Activated effector memory CD4-positive, alpha-beta T cell treated with anti-CD3 and anti-CD28 coated beads, Interleukin-2, amount 50 U/mL, for 16 hours (primary cell): ENCODE measurements at places on chromosomes 2 and 18.
A peak's percentile ranks its signal among the peaks of the same experiment; 100 is the strongest.

- DNase-seq, result no peak
These were observed 48.0 kb downstream of the LOXHD1 start for GRCh38 chr18:46609048-46609447.

- no peak for DNase-seq
These were observed 25.7 kb upstream of the XIRP2 start for GRCh38 chr2:166862468-166863132.

- no peak for DNase-seq
These were observed 16.3 kb downstream of the RAB12 start for GRCh38 chr18:8625461-8626092.

- DNase-seq, result no peak
These were observed 63.5 kb downstream of the MEIS1 start for GRCh38 chr2:66498289-66498975.

GRCh38 chr18:62644773-62645172 is 70.6 kb upstream of the PHLPP1 start:
- no peak for DNase-seq

- no peak for DNase-seq
These were observed 147.7 kb downstream of the TRABD2A start for GRCh38 chr2:84732897-84733778.

DNA sequence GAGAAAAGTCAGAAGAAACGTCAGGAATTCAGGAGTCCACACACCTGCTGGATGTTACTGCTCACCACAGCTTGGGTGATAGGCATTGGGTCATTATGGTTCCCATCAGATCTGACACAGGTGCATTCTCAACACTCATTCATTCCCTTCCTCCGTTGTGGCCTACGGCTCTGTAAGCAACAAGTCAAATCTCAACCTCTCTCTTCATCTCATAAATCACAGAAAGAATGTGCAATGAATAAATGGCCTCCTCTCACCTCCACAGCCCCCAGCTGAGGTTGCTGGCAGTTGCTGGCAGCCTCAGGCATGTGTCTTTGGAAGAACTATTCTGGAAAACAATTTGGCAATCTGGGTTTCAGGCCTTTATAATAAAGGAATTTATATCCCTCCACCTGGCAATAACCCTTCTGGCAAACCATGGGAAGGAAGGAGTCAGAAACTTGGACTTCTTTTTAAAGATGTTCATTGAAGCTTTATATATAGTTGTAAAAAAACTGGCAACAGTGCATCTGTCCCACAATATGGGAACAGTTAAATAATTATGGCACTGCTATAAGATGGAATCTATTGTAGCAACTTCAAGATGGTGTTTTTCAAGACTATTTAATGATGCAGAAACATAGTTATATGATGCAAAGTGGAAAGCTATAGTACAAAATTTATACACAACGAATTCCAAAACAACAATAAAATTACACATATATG is 175.4 kb downstream of the ANAPC1 start:
- no peak for DNase-seq

- no peak for DNase-seq
These were observed 217.9 kb upstream of the PID1 start for GRCh38 chr2:229489016-229489415.

DNA sequence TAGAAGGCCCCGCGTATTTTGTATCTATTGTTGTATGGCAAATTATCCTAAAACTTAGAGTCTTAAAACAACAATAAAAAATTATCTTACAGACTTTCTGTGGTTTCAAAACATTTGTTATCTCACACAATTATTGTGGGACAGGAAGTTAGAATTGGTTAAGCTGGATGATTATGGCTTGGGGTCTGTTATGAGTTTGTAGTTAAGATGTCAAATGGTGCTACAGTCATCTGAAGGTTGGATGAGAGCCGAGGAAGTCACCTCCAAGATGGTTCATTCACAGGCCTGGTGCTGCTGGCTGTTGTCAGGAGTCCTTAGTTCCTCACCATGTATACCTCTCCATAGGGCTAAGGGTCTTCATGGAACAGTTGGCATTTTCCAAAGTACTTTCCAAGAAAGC is 175.6 kb upstream of the FANCL start:
- no peak for DNase-seq

DNA sequence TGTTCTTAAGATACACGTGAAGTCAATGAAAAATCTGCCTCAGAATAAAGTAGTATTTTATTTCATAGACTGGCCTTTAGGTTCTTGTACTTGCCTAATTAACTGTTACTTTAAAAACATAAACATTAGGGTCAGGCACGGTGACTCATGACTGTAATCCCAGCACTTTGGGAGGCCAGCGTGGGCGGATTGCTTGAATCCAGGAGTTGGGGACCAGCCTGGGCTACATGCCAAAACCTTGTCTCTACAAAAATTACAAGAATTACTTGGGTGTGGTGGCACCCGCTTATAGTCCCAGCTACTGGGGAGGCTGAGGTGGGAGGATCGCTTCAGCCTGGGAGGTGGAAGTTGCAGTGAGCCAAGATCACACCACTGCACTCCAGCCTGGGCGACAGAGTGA is 16.0 kb upstream of the SNORC start:
- DNase-seq, result no peak

DNA sequence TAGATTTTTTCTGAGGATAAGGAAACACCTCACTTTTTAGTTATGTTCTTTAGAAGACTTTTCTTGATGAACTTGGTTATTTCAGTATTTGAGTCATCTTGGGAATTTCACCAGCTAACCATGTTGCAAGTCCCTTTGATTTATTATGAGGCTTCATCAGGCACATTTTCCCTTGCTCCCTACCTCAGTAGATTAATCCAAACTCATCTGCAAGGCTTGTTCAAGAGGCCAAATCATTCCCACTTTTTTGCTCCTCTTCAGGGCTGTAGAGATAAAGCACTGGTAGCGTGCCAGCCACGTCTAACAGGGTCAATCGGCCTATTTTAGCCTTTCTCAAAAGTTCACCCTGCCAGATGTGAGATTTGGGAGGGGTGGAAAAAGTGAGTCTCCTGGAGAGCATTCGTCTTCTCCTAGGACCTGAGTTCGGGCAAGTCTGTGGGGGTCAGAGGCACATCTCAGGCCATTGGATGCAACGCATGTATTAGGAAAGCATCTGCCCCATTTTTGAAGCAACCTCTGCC is 120.3 kb downstream of the RDH14 start:
- no peak for DNase-seq

DNA sequence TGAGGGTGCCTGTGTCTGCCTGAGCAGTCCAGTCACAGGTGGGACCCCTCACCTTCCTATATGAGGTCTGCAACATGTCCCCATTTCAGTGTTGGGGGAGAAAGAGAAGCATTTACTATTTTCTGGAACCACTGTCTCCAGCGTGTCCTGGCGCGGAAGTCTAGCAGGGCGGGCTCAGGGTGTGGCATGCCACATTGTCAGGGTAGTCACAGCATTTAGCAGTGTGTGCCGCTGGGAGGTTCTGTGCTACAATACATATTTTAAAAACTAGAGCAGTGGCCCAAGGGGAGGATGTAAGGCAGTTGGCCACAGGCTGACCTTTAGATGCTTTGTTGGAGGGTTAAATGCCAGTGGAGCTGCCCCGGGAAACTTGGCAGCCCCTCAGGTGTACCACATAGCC is 12.5 kb downstream of the UBE2F start:
- DNase-seq, result peak; percentile 46

- DNase-seq, result no peak
These were observed 56.6 kb downstream of the INHBB start for GRCh38 chr2:120402508-120402907.

DNA sequence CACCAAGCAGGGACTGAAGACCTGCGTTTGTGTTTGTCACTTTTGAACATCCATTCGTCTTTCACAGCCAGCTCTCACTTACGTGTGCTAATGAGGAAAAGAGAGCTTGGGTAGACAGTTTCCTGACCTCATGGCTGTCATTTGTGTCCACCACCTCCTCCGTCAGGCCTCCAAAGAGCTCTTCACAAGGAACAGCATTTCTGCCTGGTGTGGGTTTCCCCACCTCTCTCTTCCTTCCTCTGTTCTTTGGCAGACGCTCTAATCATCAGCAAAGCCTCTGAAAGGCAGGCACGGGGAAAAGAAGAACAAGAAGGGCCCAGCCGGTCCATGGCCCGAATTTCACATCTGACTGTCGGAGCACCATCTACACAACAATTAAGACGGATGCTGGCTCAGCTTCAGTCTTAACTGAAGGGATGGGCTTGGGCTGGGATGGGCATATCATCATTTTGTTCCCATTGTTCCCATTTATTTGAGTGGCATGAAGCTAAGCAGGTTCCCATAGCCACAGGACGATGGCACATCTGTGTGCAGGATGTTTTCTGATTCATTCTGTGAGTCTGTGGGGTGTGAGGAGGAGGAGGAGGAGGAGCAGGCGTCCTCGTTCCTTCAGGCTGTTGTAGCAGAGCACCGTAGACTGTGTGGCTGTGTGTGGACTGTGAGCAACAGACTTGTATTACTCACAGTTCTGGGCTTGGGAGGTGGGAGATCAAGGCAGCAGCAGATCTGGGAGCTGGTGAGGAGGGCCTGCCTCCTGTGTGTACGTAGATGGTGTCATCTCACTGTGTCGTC is 66.4 kb downstream of the TSHZ1 start:
- no peak for DNase-seq

DNA sequence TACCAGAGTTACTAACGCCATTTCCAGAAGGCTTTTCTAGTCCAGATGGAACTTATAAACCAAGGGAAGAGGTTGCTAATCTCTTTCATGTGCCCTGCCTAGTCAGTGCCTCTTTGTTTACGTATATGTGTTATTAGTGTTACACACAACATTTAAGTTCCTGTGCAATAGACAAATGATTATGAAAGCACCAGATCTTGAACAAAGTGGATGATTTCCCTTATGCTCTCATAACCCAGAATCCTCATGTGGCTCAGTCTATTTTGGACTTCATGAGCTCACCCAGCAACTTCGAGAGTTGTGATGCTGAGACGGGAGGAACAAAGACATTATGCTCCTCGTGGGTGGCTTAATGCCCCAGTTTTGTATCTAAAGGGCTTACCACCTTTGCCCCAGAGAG is 214.4 kb upstream of the SP5 start:
- DNase-seq, result no peak

DNA sequence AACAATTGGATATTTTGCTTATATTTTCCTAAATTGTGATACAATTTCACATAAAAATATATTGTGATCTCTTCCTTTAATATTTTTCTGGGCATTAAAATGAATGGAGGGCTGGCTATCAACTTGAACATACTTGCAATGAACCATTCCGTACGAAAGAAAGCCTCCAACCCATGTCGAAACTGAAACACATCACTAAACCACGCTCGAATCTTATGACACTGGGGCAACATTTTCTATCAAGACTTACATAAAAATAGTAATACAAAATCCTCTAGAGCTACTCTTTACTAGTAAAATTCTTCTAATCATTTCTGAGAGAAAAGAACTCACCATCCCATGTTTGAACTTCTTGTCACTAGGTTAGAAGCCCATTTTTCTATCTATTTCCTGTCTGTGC is 132.8 kb upstream of the DOK6 start:
- no peak for DNase-seq

GRCh38 chr2:106192752-106193689 is 1.1 kb downstream of the UXS1 start:
- peak; percentile 84 for DNase-seq

- peak; percentile 69 for DNase-seq
These were observed 1.9 kb downstream of the SP5 start for GRCh38 chr2:170716851-170717598.

DNA sequence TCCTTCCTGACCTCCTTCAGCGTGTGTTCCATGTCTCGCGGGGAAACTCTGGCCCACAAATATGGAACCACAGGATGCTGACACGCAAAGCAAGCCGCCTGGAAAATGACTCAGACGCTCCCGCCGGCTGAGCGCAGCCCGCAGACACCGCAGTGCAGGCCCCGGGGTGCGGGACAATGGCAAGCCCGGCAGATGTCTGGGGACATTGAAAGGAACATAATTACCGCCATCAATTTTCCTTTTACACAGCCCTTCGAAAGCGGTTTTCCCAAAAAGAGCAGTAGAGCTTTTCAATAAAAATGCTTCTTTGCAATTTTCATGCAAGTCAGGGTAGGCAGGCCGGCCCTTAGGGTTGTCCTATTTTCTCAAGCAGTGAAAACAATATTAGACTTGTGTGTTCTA is 159.2 kb upstream of the SH3BP4 start:
- DNase-seq, result no peak

- no peak for DNase-seq
These were observed 49.2 kb upstream of the NEMP2 start for GRCh38 chr2:190583507-190584337.

- DNase-seq, result no peak
These were observed 411 bp downstream of the RNASEH1 start for GRCh38 chr2:3557639-3558204.

GRCh38 chr2:54240515-54241469 is 15.2 kb downstream of the TSPYL6 start:
- no peak for DNase-seq
